HepG2 (cell line): ENCODE measurements at places on chromosomes 3 and 15. TPM values are rescaled to one million over a fixed set of nuclear protein-coding genes. Genes with fewer than 3 reads are reported as not detected.

DNA sequence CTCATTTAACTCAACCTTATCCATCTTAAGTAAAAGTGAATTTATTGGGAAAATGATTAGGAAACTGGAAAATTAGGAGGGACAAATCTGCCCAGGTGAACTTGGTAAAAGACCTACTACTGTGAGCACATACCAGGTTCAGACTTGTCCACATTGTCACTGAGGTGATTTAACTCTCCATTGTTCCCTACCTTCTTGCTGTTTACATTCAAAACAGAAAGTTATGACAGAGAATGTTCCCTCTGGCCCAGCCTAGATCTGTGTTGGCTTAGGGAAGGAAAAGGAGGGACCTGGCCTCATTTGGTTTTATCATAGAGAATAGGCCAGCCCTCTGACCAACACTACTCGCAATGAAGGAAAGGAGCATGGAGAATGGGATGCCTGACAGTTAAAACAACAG is 117.6 kb downstream of the SATB1 start:
- DNase-seq: no peak

- no peak for DNase-seq
Observed at GRCh38 chr3:134362670-134363380, 11.4 kb downstream of the AMOTL2 start.

The SLC22A14 gene
- polyA plus RNA-seq: 0.03 TPM in 1 of 2 replicates, not detected in the other

The CYP1A1 gene
- polyA plus RNA-seq: 8.0 and 11.0 TPM in 2 replicates

GRCh38 chr3:141921316-141921715 is 44.9 kb downstream of the ATP1B3 start:
- DNase-seq: no peak

GRCh38 chr3:45746777-45747622 is 49.3 kb downstream of the SLC6A20 start:
- no peak for DNase-seq

- DNase-seq: no peak
Observed at GRCh38 chr15:95141486-95141885, 910.1 kb downstream of the MCTP2 start.

The PLA2G4B gene
- 8.0 and 10.2 TPM in 2 replicates for polyA plus RNA-seq

The SSUH2 gene
- polyA plus RNA-seq: 125 and 136 TPM in 2 replicates

DNA sequence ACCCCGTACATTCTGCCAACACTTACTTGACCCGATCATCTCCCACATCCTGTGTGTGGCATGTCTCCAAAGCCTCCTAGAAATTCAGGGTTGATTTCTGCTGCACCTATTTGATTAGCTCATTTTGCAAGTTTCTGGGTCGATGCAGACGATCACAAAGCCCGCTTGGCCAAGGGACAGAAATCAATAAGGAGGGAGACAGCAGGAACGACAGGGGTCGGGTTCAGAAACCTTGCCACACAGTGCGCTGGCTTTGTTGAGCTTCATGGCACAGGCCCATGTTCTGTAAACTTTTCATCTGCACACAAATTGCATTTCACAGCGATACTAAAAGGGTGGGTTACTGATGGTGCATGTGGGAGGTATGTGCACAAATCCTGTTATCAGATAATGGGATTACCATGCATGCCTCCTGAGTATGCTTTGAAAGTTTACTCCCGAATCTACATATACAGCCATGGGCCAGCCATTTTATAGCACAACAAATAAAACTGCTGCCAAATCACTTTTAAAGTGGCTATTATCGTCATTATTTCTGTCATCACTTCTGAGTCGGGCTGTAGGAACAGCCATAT is 95.9 kb upstream of the ATP11B start:
- no peak for DNase-seq

DNA sequence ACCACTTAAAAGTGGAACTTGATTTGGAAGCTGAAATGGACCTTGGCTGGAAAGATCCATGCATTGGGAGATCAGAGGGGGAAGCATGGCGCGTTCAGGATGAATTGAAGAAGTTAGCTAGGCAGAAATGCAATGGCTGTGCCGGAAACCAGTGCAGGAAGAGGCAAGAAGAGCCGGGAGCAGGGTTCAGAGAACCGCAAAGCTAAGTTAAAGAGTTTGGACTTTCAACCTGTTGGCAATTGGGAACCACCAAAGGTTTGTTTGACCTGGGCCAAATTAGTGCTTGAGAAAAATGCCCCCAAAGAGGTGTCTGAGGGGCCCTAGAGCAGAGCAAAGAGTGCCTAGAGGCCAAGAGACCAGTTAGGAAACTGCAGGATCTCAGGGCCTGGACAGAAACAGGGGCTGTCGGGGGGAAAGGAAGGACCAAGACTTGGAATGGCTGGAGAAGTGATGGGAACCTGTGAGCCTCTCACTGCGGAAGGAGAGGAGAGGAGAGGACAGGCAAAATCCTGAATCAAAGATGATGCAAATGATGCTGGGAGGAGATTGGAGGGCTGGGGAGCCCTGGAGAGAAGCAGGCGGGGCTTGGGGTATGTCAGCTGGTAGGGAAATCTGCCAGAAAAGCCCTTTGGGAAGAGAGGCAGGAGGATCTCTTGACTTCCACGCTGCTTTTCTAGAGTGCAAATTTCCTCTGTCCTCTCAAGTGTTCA is 49.3 kb downstream of the FAM174B start:
- DNase-seq: no peak

- no peak for DNase-seq
Observed at GRCh38 chr3:63294332-63294731, 16.2 kb downstream of the SYNPR start.

The ADIPOQ gene
- polyA plus RNA-seq: not detected in 2 replicates

The CHRM5 gene
- polyA plus RNA-seq: not detected in 2 replicates

GRCh38 chr3:81216192-81216591 is 545.3 kb downstream of the GBE1 start:
- DNase-seq: no peak

GRCh38 chr3:138404121-138404520 is 30.3 kb upstream of the ESYT3 start:
- no peak for DNase-seq

GRCh38 chr15:93217343-93217742 is 128.3 kb upstream of the RGMA start:
- no peak for DNase-seq

The CAMK1 gene
- 26.4 and 27.7 TPM in 2 replicates for polyA plus RNA-seq
